Activated CD4-positive, alpha-beta T cell treated with anti-CD3 and anti-CD28 coated beads, Interleukin-2, amount 10 ng/mL, durations not matched to agents 24 days and 14 days (primary cell): ENCODE measurements at places on chromosomes 4 and X. TPM values are rescaled to one million over a fixed set of nuclear protein-coding genes. Genes with fewer than 3 reads are reported as not detected.

IQCM gene
- not detected in 2 replicates for total RNA-seq

- DNase-seq = no peak
Measured at GRCh38 chrX:23062359-23062758, 62.6 kb downstream of the DDX53 start.

LIN54 gene
- total RNA-seq = 25.4 and 28.8 TPM in 2 replicates

GRCh38 chrX:85140964-85141363, 102.6 kb downstream of the SATL1 start:
- DNase-seq = no peak

GRCh38 chr4:44446801-44447562, 1.6 kb downstream of the KCTD8 start:
- no peak for DNase-seq

ARHGEF38 gene
- not detected in 2 replicates for total RNA-seq

GRCh38 chr4:128796934-128797333, 12.6 kb upstream of the JADE1 start:
- no peak for DNase-seq

DNA sequence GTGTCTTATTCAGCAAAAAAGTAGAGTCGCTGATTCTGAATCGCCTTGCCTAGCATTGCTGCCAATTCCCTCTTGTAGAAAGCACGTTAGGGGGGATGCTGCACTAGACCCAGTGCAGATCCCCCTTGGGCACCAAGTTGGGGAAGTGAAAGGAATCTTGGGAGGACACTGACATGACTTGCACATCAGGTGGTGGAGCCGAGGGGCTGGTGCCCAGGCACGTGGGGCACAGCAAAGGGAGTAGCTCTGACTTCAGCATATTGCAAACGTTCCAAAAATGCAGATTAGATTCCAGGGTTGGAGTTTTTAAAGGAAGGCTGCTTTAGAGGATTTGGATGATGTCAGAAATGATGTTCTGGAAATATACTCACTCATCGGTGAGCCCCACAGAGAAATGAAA, 47.4 kb upstream of the GPM6B start:
- DNase-seq = no peak

DNA sequence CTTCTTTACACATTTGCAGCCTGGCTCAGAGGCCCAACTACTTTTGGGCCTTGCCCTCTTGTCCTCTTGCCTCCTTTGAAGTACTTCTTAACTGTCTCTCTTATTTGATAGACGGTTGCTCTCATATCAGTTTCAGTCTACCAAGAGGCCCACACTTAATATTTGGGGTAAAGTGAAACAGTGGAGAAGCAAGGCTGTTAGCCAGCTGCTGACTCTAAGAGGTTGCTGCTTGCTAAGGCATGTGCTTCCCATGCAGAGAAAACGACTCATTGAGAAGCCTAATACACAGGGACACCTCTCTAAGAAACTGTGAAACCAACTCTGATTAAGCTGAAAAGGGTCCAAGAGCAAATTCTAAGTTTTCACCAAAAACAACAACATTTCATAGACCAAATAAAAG, 94.6 kb downstream of the PPP3CA start:
- DNase-seq = no peak

DNA sequence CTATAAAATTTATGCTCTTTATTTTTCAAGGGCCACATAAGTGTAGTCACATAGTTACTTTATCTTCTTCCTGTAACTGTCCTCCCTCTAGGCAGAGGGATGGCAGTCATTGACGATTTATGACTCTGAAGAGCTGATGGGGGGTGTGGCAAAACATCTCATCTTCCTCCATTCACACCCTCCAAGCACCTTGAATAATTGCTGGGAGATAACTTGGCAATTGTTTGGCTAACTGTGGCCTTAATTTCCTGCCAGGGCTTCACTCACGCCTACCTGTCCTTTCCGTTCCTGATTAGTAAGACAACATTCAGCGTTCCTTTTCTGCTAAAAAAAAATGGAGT, 329.2 kb downstream of the ARHGAP10 start:
- no peak for DNase-seq

DNA sequence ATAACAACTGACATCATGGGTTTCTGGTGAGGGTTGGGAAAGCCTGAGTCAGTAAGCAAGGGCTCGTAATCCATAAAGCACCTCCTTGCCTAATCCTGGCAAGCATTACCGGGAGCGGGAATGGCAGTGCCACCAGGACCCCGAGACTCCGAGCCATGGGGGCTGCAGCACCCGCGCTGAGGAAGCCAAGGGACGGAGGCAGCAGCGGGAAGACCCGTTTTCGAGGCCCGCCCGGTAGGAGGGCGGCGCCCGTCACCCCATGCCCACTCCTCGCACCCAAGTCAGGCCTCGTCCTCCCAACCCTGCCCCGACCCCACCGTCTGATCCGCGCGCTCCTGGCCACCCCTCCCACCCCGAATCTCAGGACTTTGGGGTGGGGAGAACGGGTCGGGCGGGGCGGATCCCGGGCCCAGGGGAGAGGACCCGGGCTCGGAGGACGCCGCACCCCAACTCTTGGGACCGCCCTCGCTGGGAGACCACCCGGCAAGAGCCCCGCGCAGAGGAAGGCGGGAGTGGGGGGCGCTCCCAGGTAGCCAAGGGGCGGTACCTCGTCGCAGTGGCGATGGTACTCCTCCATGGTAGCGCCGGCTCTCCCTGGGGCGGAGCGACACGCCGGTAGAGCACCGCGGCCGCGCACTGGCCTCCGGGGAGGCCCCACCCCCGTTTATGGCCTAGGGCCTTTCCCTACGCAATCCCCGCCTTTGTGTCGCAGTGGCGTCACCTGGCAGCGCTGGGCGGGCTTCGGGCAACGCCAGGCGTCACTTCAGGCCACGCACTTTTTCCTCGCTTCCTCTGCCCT, at the start of gene DYNLT3:
DYNLT3 (minus strand) TSS at position 638 of the 799 bp plus-strand sequence; CDS start at position 577, 61 bp downstream.
- peak; percentile 93 for DNase-seq

TLR6 gene
- total RNA-seq = 0.88 and 1.1 TPM in 2 replicates

DNA sequence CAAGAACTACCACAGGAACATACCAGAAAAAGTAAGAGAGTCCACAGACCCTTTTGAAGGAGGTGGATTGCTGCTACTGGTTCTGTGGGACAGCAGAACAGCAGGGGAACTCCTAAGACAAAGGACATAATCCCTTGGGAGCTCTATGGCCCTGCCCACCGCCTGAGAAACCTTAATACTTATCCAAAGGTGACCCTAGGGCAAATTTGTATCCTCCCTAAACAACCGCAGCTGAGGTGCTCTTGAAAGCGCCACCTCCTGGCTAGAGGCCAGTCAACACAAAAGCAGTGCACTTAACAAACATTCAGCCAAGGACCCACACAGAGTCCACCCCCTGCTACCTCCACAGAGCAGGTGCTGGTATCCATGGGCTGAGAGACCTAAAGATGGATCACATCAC, 136.8 kb downstream of the ADAM29 start:
- DNase-seq = no peak

GASK1B gene
- total RNA-seq = not detected in 2 replicates

DNA sequence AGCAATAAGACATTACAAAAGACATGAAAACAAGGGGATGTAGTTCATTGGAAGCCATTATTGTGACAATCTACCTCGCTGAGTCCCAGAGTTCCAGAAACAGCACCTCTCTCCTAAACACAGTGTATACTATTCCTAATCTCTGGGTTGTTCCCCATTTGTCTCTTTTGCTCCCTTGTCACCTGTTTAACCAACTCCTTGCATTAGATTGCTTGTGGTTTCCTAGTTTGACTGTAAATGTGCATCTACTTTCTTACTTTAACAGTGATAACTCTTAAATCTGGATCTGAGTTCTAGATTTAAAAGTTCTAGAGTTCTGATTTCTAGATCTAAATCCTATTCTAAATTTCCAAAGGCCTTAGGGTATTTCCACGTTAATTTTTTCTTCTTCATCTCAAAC, 71.6 kb upstream of the TET2 start:
- DNase-seq = no peak

DNA sequence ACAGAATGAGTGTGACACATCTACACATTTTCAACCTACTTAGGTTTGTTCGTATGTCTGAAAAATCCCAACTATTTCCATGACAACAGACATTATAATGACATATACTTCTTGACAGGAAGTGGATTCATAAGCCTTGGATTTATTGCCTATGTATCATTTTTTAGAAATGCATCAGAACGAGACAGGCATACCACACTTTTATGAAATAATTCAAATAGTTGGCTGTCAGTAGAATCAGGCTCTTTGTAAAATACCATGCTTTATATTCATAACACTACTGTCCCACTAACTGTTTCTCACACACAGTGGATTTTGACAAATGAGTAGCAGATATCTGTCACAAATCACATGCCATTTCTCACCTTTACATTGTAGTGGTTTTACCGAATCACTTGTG, 173.2 kb downstream of the BEND2 start:
- no peak for DNase-seq
